ENCODE measurements at places on chromosomes 12 and 14. TPM values are rescaled to one million over a fixed set of nuclear protein-coding genes. Genes with fewer than 3 reads are reported as not detected.

DNA sequence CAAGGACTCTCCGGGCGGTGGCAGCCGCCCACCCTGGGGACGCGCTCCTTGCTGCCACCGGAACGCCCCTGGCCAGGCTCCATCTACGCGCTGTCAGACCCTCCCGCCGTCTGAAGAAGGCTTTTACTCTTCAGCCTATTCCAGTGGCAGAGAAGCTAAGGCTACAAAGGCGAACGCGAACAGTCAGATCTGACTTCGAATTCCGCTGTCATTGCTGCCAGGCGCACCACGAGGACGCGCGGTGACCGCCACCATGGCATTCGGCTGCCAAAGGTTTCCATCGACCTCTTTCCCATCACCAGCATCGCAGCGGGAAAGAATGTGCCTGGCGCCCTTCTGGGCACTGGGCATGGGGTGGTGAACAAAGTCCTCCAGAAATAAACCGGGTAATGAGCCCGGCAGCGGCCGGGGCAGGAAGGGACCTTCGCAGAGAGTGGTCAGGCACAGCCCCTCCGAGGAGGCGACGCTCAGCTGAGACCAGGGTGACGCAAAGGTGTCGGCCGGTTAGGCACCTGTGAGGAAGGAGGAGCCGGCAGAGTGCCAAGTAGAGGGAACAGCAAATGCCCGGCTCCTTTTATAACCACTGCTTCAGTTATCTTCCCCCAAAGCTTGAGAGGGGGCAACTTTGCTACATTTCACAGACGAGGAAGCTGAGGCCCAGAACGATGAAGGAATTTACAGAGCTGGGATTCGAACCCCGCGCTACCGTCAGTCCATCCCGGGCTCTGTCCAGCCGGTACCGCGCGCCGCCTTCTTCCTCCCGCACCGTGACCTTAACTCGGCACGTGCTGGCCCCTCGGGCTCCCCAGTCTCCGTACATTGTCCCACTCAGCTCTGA lies 1.9 kb upstream of the RFX4 start:
- no peak for DNase-seq

GRCh38 chr14:96224480-96225096 lies 19.9 kb downstream of the BDKRB2 start:
- DNase-seq = no peak

DNA sequence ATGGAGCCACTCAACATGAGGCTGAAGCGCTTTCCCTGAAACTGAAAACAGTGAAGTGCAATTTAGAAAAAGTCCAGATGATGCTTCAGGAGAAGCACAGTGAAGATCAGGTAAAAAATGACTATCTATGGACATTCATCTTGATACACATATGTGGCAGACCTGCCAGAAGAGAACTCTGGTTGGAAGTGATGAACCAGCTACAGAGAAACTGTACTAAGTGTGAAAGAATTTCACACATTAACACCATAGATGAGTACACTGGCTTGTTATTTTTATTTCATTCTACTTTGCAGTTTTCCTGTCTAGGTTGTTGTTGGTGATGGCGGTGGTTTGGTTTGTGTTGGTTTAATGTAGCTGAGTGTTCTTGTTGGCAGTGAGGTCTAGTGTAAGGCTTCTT lies 174.7 kb downstream of the ESR2 start:
- no peak for DNase-seq

DNA sequence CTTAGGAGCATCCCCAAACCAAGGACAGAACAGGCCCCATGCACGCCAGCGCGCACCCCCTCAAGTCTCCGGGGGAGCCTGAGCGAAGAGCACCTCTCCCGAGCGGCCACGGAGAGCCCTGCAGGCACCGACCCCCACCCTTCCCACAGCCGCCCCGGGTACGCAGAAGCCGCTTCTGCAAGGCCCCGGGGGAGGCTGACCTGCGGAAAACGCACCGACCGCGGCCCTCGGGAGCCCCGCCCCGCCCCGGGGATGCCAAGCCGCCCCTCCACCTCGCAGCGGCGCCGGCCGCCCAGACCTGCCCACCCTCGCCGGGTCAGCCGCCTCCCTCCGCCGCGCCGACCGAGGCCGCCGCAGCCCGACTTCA lies 385 bp downstream of the CAPRIN2 start:
- no peak for DNase-seq

Gene SCN8A
- 1.9 TPM for polyA plus RNA-seq

Gene GLS2
- 1.6 TPM for polyA plus RNA-seq

Gene MIP
- polyA plus RNA-seq = 0.38 TPM

Gene KCNK13
- 0.23 TPM for polyA plus RNA-seq
